ENCODE measurements at places on chromosomes 1 and 21.
A peak's percentile ranks its signal among the peaks of the same experiment; 100 is the strongest.

DNA sequence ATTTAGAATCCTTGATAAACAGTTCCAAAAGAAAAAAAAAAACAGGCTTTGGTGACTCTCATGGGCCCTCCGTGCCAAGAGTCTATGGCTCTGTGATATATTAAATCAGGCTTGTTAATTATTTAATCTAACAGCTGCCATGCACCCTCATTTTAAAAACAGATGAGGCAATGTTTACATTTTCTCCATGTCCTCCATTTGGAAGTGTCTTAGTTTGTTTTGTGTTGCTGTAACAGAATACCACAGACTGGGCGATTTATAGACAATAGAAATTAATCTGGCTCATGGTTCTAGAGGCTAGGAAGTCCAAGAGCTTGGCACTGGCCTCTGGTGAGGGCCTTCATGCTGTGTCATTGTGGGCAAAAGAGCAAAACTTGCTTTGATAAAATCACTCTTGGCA, 58.0 kb downstream of the B3GALT5 start:
- DNase-seq: no peak

DNA sequence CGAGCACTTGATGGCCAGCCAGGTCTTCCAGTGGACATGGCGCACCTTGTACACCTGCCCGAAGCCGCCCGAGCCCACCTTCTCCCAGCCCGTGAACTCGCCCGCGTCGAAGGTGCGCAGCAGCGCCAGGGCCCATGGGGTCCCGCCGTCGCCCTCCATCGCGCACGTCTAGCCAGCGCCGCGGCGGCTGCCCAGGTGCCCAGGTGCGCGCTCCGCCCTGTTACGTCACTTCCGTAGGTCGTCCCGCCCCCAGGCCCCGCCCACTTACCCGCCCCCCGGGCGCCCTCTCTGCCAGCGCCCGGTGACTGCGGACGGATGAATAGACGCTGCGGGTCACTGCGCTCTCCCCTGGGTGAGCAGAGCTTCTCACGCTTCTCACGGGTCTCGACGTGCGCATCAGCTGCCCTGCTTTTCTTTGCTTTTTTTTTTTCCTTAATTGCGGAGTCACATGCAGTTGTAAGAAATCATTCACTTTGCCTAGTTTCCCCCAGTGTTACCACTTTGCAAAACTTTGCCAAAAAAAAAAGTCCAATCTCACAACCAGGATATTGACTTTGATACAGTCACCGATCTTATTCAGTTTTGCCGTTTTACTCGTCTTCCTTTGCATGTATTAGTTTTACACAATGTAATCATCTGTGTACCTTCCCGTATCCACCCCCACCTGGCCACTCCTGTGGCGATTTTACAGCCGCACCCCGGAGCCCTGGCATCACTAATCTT, at the start of gene RIPK4:
Gene RIPK4, minus strand, starts transcription at position 170 of the 723 bp plus-strand sequence. Its CDS starts 11 bp downstream, at position 159.
- DNase-seq: no peak

DNA sequence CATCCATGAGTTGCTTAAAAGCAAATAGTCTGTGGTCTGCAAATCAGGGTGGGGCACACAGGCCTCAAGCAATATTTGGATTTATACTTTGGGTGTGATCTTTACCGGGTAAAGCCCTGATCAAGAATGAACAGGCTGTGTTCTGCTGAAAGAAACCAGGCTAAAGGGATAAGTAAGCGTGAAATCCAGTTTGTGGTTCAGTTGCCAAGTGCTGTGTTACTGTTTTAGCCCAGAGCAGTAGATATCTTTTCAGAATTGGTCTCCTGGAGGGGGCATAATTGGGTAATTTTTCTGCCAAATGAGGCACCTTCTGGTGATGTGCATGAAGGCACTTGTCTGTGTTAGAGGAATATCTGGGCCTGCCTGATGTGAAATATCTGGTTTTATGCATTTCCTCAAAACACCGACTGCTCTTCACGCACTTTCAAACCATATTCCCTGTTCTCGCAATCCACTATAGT, 21.4 kb downstream of the AIM2 start:
- no peak for DNase-seq

DNA sequence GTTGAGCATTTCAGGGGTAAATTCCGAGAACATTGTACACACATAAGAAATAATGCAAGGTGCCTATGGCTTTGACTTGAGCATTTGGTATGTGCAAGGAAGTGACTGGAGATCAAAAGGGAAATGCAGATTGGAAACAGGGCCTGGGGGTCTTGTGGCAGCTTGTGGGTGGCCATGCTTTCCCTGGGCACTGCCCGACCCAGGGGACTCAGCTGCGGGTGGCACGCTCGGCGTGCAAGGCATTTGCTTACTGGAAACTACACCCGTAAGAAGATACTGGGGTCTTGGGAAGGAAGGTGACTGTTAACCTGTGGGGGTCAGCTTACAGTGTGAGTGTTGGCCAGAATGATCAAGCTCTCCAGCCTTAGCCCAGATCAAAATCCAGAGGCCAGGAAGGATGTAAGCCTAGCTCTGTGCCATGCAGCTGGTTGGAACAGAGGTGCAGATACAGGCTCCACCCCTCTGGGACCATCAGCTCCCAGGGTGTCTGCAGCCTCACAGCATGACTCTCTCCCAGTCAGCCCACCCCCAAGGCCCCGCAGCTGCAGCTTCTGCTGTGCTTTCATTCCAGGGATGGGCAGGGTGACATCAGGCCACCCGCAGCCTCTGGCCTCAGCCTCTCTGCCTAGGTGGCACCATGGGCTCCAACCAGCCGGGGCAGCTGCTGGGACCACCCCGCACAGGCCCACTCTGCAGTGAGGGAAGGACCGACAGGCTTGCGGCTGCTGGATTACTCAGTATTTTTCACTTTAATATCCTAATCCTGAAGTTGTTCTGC, 55.1 kb downstream of the KIF26B start:
- DNase-seq: no peak

DNA sequence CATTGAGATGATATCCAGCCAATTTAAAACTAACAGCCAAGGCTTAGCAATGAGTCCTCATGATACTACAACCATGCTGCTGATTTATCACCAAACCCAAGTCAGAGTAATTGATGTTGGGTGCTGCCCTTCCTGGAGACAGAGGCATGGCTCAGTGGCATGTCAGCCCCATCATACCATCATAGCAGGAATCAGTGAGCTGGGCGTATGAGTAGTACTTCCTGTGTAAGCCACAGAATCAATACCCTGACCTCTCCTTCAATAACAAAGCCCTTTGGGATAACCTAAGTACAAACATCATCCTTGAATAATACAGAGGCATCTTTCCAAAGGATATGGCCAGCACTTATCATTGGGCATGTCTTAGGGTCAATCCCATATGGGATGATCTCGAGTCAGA, 3.0 kb upstream of the LCE1E start:
- DNase-seq: no peak

DNA sequence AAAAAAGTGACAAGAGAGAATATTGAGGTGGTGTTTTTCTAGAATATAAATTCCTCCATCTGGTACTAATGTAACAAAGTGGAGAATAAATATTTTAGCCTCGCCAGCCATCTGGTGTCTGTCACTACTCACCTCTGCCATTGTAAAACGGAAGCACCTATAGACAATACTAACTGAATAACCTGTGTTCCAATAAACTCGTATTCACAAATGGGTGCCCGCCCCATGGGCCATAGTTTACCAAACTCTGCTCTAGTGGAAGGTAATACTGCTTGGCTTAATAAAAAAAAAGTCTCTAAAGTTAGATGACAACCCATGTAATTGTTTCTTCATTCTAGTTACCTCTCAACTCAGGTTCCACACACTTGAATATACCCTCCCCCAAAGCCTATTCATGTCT, 8.1 kb downstream of the MIS18A start:
- DNase-seq: no peak

GRCh38 chr1:212722270-212722957, 22.8 kb upstream of the BATF3 start:
- no peak for DNase-seq

GRCh38 chr1:18299441-18300338, 181.0 kb upstream of the KLHDC7A start:
- DNase-seq: peak; percentile 52

- DNase-seq: no peak
Measured at GRCh38 chr1:49200738-49201137, 424.0 kb upstream of the BEND5 start.

GRCh38 chr1:94039871-94040569, 80.9 kb downstream of the ABCA4 start:
- DNase-seq: no peak

- DNase-seq: no peak
Measured at GRCh38 chr1:213070406-213070805, 19.4 kb downstream of the RPS6KC1 start.

- no peak for DNase-seq
Measured at GRCh38 chr1:218339267-218339831, 5.8 kb upstream of the TGFB2 start.

GRCh38 chr21:44836666-44837471, 19.0 kb upstream of the SUMO3 start:
- no peak for DNase-seq

- DNase-seq: no peak
Measured at GRCh38 chr1:42142894-42143675, 10.1 kb upstream of the GUCA2B start.

- DNase-seq: no peak
Measured at GRCh38 chr1:191348328-191348727, 809.9 kb upstream of the RGS18 start.

- DNase-seq: peak; percentile 48
Measured at GRCh38 chr1:15153842-15154479, 414 bp downstream of the TMEM51 start.

DNA sequence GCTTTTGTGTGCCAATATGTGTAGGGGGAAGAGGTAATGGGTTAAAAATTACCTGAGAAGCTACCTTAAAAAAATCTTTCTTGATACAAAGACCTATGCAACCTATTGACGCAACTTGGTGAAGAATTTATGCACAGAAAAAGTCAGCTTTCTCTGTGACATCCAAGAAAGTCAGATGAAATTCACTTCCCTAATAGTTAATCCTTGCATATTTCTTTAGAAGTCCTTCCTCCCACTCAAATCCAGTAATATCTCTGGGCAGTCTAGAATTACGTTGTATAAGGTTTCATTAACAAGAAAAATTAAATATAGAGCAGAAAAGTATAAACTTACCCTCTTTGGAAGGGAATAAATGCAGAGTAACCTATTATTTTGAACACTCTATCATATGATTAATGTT, 2.9 kb downstream of the UBAP2L start:
- no peak for DNase-seq

- DNase-seq: no peak
Measured at GRCh38 chr1:33007190-33008050, 29.3 kb downstream of the AK2 start.

GRCh38 chr1:232932486-232933425, 17.7 kb upstream of the NTPCR start:
- no peak for DNase-seq

DNA sequence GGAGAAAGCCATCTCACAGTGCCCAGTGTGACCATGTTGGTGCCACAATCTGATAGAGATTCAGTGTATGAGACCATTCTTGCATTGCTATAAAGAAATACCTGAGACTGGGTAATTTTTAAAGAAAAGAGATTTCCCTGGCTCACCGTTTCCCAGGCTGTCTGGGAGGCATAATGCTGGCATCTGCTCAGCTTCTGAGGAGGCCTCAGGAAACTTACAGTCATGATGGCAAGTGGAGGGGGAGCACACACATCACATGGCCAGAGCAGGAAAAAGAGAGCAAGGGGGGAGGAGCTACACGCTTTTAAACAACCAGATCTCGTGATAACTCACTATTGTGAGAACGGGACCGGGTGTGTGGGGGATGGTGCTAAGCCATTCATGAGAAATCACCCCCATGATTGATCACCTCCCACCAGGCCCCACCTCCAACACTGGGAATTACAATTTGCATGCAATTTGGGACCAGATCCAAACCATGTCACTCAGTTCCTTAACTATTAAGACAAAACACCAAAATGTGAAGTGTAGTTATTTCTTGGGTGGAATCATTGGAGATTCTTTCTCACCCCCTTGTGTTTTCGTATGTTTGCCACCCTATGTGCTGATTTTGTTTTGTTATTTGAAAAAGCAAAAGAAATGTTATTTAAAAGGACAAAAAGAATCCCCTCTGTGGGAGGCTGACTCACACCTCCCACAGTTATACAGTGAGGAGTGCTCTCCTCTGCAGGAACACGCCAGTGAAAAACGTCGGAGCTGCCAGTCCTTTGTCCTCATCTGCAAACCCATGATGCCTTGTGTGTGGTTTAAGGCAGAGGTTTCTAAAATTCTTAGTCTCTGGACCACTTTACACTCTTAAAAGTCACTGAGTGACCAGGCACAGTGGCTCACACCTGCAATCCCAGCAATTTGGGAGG, 46.9 kb upstream of the IFNLR1 start:
- no peak for DNase-seq

- no peak for DNase-seq
Measured at GRCh38 chr1:42282867-42283583, 52.0 kb downstream of the FOXJ3 start.

DNA sequence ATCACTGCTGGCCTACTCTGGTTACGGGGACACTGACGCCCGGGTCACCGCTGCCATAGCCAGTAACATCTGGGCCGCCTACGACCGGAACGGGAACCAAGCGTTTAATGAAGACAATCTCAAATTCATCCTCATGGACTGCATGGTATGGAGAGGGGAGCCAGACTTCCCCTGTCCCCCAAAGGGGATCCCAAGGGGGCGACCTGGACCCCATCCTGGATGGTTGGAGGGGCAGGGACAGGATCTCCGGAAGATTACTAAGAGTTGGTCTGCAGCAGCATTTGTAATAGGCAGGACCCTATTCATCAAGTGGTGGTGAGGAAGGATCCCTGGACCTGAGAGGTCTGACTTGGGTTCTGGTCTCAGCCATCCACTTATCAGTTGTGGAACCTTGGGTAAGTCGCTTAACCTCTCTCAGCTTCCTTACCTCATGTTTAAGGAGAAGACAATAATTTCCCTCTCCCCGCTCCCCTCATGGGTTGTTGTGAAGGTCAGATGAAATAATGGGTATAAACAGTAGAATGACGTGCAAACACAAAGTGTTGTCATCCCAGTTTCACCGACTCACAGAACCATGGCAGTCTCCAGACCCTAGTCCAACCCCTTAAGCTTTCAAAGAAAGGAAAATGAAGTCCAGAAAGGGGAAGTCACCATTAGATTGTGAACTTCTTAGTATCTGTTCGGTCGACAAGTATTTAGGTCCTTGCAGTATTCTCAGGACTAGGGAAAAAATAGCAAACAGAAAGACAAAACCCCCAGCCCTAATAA, 883 bp downstream of the LAMTOR2 start:
- no peak for DNase-seq

GRCh38 chr1:6614019-6614928, 743 bp downstream of the PHF13 start:
- DNase-seq: peak; percentile 89

GRCh38 chr1:154559466-154560044, 1.1 kb upstream of the UBE2Q1 start:
- DNase-seq: peak; percentile 50
